ENCODE measurements at places on chromosomes 7 and 10.

- DNase-seq, result no peak
These were observed 3.2 kb downstream of the TNS3 start for GRCh38 chr7:47578579-47579270.

GRCh38 chr7:77430927-77431326 lies 14.8 kb upstream of the GSAP start:
- DNase-seq, result no peak

DNA sequence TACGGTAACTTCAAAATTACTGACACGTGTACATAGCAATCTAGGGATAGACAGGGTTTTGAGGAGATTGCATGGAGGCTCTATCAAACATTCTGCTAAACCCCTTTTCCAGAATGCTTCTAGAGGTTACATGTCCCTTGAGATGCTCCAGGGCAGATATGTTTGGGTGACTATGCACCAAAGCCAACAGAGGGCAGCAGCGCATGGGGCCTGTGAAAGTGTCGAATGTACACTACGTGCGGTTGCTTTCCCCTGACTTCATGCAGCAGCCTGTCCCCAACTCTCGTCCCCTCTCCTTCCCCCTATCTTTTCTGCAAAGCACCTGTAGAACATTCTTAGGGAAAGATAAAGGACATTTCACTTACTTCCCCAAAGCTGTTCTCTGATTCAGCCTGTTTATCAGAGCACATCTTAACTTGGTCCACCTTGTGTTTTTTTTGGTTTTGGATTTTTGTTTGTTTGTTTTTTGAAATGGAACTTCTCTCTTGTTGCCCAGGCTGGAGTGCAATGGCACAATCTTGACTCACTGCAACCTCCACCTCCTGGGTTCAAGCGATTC lies 90.2 kb downstream of the UBE3C start:
- no peak for DNase-seq

GRCh38 chr7:83457022-83457892 lies 191.7 kb downstream of the SEMA3E start:
- no peak for DNase-seq

DNA sequence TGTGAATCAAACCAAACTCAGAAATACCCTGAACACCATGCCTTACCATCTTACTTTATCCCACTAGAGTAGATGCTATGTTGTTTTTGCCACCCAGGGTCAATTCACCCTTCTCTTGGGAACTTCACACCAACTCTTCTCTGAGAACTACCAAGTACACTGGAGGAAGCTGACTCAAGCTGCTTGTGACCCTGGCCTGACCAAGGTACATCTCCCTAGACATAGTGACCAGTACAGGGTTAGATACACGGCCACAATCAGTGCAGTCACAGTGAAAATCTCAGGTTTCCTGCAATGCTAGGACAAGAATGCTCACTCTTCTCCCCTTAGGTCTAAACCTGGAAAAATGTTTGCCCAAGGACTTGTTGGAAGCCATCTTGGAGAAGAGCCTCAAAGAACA lies 31.8 kb downstream of the EZH2 start:
- DNase-seq, result no peak

DNA sequence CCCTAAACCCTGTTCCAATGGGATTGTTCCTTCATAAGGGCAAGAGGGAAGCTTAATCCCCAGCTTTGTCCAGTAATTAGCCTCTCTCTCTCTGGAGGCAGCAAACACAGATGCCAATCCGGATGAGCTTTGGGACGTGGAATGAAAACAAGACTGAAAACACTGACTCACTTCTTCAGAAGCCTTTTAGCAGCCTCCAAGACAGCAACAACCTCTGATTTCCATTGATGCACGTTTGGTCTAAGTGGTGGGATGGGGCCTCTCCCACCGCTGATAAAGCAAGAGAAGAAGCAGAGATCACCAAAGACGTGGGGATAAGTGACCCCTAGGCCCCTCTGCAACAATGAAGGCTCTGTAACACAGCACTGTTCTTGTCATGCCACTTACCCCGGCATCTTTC lies 5.8 kb upstream of the GFRA1 start:
- no peak for DNase-seq

- DNase-seq, result no peak
These were observed 754 bp downstream of the GSTO1 start for GRCh38 chr10:104255311-104255981.

- DNase-seq, result no peak
These were observed 159.2 kb downstream of the PAXIP1 start for GRCh38 chr7:154843670-154844237.

- no peak for DNase-seq
These were observed 50.0 kb upstream of the FAM20C start for GRCh38 chr7:142248-142941.

DNA sequence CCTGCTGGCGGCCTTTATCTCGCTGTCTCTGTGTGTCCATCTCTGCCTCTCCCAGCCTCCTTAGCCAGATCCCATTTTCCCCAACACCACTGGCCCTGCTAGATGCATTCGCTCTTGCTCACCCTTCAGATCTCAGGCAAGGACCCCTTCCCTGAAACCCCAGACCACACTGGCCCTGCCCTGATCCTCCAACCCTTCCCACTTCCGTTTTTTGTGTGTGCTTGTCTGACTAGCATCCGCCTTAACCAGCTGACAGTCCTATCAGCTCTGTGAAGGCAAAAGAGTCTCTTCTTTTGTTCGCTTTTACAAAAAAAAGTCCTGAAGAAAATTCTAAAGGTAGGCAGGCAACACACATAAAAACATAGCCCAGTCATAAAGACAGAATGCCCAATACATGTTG lies 28.7 kb downstream of the CHST15 start:
- DNase-seq, result no peak

GRCh38 chr7:55431898-55432297 lies 66.8 kb downstream of the LANCL2 start:
- DNase-seq, result no peak

- peak; percentile 21 for DNase-seq
These were observed 1.3 kb downstream of the GUSB start for GRCh38 chr7:65980478-65981250.

- DNase-seq, result no peak
These were observed 118.6 kb downstream of the RNF32 start for GRCh38 chr7:156759143-156759542.

DNA sequence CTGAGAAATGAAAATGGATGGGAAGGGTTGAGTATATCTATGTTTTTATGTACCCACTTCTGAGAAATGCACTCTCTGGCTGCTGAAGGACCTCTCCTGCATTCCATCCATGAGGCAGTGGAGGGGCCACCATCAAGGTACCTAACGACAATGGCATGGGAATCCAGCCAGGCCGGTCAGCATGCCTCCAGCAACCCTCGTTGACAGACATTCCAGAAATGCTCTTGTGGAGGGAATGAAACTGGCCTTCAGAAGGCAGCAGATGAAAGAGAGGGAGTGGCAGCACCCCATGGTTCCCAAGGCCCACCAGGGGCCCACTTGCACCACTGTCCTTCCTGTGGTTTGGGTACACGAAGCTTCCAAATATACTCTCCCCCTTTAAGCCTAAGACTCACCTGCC lies 269.0 kb downstream of the ARHGAP12 start:
- no peak for DNase-seq

DNA sequence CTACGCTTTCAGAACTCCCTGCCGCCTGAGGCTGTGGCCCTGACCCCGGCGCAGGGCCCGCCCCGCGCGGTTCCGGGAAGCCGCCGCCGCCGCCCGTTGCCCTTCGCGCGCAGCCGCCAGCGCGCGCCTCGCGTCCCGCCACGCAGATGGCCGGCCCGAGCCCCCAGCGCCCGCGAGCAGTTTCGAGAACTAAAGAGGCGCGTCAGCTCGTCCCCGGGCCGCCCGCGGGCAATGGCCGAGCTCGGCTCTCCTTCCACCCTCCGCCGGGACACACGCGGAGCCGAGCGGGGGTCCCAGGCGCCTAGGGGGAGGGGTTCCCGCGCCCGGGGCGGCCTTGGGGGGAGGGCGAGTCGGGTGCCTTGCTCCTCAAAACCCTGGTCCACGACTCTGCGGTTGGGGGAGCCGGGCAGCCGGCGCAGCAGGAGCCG lies 1.8 kb downstream of the HNRNPF start:
- no peak for DNase-seq

- DNase-seq, result no peak
These were observed 347.0 kb downstream of the GATA3 start for GRCh38 chr10:8401531-8401930.

DNA sequence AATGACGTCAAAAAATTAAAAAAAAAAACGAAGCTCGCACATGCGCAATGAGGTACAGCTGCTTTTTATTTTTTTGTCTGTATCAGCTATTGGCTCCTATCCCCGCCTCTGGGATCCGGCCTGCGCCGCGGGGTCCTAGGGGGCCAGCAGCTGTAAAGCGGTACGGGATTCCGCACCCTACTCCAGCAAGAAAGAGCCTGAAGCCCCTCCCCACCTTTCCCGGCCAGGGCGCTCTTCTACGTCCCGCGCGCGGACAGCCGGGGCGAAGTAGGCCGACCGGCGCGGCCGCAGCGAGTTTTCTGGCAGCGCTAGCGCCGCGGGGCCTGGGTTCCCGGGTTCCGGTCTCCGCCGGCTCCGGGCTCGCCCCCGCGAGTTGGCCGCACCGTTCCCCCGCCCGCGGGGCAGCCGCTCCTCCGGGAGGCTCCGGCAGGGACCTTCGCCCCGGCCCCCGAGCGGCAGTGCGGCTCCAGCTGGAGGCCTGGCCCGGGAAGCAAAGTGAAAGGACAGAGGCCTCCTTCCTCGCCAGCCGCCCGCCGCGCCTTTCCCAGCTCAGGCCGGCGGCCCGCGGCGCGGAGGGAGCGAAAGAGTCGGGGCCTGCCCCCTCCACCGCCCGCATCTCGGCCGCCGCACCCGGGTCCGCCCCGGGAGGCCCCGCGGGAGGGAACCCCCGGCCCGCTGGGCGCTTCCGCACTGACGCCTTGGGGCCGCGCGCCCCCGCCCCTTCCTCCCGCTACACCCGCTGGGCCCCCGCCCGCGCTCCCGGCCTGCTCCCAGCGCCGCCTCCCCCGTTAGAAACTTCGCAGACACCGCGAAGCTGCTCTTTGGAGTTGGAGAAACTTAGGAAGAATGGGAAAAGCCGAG lies 4.7 kb upstream of the SPAG6 start:
- DNase-seq, result no peak

DNA sequence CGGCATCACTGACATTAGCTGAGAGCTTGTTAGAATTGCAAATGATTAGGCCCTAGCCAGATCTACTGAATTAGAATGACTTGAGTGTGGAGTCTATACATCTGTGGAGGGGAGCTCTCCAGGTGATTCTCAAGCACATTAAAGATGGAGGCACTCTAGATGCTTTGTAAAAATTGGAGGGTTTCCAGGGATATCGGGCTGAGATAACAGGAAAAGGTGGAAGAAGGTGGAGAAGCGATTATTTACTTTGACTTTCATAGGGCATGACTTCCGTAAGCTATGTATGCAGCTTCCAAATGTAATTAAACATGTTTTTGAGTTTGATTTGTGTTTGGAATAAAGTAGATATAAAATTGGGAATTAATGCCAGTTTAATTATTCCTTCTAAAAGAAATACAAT lies 235.0 kb upstream of the PTN start:
- no peak for DNase-seq

- DNase-seq, result no peak
These were observed 3.0 kb downstream of the BRI3 start for GRCh38 chr7:98284335-98285036.

DNA sequence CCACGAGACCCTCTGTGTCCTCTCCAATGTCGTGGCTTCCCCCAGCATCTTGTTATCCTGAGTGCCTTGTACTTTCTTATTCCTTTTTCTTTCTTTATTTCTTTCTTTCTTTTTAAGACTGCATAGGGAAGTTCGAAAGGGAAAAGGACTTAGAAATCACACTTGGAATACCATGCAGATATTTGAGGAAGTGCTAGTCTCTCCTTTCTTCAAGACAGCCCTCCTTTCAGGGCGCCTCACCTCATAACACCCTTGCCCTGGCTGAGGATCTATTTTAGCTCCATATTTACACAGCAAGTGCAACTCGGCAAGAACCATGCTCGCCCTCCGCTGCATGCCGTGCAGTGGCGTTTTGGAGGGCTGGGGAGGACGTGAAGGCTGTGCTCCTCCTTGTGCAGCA lies 232.3 kb upstream of the GLI3 start:
- DNase-seq, result no peak

GRCh38 chr10:132162021-132162531 lies 24.7 kb upstream of the DPYSL4 start:
- DNase-seq, result no peak

GRCh38 chr7:92648067-92648466 lies 57.9 kb upstream of the FAM133B start:
- no peak for DNase-seq

DNA sequence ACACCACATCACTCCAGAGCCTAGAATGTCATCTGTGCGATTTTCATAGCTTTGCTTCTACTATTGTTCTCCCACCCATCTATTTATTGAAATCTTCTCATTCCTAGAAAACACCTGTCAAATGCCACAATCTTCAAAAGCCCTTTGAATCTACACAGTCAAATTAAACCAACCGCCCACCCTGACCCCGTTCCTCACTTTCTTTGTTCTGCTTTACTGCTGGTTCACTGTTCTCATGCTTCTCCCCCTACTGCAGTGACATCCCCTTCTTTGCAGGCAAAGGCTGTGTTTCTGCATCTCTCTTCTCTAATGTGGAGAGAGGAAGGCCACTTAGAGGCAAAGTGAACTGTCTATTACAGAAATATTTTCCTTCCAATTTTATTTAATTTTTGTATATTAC lies 152.4 kb upstream of the NEBL start:
- no peak for DNase-seq

DNA sequence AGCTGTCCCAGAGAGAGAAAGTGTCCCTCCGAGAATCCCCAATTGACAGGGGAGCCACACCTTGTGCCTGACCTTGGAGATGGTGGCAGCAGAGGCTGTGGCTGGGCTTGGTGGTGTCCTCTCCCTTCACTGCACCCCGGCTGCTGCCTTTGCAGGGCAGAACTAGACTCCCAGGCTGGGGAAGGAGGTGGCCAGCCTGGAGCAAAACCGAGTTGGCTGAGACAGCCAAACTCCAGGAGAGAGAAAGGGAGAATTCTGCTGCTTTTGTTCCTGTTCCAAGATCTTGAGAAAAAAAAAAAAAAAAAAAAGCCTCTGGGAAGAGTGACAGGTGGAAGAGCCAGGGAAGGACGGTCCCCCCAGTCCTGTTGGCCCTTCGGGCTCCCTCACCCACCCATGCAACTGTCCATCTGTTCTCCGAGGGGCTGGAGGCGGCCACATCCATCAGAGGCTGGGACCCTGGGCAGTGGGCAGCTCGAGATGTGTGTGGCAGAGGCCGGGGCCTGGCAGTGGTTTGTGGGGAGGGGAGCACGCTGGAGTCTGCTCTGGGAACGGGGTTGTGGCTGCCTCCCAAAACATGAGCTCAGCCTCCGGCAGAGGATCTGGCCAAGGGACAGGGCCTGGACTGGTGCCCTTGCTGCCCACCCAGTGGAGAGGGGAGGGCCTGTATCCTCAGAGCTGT lies 35.5 kb downstream of the CLIP2 start:
- DNase-seq, result no peak
